ENCODE measurements at places on chromosomes 16 and 17.

DNA sequence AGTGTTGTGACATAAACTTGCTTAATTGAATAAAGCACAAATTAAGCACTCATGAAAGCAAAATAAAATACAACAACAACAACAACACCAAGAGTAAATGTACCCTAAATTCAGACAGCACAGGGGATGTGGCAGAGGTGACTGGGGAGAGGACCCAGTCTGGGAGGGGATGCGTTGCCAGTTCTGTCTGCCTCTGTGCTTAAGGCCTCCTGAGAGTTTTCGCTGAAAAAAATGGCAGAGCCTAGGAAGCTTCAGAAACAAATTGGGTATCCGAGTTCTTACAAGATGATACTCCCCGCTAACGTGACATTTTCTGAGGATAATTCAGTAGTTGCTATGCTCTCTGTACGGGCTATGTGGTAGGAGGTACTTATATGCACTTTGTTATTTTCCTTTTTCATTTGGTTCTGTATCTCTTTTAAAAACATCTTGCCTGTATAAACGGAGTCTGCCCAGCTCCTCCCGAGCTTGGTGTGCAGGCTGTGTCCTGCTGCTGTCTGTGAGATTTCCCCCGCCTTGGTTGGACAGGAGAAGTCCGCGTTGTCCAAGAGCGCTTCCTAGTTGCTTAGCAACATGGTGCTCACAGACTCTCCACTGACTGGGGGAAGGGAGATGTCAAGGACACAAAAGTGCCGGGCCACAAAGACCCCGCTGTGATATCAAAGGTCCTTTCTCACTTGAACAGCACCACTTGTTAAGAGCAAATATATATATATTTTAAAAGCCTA lies 134.2 kb upstream of the CPHXL start:
- DNase-seq: peak; percentile 61

- DNase-seq: no peak
Observed at GRCh38 chr16:66936889-66937554, 1.7 kb downstream of the CES2 start.

DNA sequence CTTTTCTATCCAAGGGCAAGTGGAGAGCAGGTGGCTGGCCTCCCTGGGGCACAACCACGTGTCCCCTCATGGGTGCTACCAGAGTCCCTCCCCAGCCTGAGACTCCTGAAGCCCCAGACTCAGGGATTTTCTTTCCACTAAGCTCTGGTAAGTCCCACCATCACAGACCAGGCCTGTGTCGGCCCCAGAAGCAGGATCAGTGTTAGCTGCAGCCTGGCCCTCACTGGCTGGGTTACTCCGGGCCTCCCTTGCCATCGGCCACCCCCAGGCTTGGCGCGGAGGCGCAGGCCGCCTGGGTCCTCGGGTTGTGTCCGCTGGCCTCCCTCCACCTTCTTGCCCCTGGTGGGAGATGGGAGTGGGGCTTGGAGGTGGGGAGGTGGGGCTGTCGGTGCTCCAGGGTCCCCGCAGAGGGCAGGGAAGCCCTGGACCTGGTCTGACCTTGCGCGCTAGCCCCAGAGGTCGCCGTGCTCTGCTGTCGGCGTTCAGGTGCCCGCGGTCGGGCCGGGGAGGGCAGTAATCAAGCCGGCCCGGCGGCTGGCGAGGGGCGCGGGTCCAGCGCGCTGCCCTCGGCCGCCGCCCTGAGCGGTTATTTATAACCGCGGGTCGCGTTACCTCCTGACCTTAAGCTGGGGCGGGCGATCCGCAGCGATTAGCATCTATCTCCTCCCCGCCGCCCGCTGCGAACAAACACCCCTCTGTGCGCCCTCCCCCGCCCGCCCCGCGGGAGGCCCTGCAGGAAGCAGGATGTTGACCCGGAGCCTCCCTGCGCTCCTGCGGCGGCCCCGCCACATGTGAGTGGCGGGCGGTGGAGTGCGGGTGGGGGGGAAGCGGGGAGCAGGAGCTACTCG lies 78.1 kb upstream of the TOB1 start:
- DNase-seq: peak; percentile 76

DNA sequence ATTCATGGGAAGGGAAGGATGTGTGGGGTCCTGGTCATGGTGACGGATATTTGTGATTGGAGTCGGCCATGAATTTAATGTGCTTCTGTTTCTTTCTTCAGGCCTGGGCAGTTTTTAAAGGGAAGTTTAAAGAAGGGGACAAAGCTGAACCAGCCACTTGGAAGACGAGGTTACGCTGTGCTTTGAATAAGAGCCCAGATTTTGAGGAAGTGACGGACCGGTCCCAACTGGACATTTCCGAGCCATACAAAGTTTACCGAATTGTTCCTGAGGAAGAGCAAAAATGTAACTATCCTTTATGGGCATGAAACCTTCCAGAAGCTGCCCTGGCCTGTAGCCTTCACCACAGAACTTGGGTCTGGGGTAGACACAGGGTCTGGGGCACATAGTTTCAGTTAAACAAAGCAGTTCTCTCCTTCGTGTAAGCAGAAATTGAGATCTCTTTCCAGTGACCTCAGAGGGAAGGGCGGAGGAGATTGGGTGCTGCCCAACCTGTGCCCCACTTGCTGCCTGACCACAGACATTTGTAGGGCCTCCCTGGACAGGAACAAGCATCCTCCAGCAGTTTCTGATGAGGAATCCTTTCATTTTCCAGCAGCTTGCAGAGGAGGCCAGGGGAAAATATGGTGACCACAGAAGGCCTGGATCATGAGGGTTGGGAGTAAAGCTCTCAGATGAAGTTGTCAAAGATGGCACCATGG lies 10.1 kb downstream of the IRF8 start:
- DNase-seq: no peak

GRCh38 chr16:88578446-88579313 lies 8.5 kb downstream of the ZC3H18 start:
- no peak for DNase-seq

DNA sequence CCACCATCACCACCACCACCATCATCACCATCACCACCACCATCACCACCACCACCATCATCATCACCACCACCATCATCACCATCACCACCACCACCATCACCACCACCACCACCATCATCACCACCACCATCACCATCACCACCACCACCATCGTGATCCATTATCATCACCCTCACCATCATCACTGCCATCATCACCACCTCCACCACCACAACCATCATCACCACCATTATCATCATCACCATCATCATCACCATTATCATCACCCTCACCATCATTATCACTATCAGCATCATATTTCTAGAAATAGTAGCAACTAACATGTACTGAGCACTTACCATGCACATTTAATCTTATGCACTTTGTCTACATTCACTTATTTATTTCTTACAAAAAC lies 94.9 kb downstream of the C16orf95 start:
- DNase-seq: no peak

DNA sequence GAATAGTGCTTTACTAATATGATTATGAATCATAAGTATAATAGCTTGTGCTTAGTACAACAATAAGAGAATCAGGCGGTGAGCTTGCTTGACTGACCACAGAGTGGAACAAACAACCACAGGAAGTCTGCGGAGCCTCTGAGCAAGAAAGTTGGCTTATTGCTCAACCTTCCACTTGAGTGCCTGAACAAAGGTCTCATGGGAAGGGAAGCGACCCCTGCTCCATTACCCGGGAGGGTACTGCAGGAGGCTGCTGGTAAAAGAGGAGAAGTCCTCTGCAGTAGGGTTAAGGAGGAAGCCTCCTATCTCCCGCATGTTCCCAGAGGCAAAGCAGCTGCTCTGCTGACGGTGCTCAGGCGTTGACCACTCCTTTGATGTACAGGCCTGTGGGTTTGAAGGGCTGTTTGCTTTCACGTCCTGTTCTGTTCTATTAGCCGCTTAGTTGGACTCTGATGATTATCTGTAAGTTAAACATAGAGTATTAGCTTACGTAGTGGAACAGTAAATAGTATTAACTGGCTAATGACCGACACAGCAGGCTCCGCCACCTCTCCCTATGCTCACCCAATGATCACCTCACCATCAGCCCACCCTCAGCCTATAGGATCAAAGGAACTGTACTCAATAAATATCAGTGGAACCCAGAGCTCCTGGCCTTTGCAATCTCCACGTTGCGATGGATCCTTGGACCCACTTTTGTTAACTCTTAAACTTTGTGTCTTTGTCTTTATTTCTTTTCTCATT lies 17.5 kb downstream of the ALOX15B start:
- DNase-seq: no peak

DNA sequence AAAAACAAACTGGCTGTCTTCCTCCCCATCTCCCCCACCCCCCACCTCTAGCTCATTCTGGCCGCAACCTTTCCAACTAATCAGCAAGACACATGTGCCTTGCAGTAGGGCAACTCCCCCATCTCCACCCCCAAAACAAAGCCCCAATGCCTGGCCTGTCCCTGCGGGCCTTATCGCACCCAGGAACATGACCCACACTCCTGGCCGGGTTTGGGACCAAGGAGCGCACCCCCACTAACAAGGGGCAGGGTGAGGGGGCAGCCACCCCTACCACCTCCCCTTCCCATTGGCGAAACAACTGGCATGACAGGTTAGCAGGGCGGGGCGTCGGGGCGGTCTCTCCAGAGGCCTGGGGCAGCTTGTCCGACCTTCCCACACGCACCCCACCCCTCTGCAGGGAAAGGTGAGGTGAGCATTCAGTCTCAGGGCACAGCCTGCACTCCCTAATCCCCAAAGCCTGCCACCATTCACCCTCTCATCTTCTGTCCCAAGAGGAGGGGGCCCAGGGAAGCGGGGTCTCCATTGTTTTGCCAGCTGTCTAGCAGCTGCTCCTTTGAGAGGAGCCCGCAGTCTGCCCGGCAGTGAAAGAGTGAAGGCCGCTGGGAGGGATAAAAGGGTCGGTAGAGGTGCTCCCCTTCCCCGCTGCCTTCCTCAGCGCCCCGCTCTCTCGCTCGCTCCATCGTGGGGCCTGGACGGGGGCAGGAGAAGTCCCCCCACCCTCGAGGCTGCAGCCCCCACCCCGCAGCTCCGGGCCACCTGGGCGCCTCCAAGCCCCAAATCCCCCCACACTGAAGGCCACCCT lies 765 bp downstream of the MYO18A start:
- no peak for DNase-seq

DNA sequence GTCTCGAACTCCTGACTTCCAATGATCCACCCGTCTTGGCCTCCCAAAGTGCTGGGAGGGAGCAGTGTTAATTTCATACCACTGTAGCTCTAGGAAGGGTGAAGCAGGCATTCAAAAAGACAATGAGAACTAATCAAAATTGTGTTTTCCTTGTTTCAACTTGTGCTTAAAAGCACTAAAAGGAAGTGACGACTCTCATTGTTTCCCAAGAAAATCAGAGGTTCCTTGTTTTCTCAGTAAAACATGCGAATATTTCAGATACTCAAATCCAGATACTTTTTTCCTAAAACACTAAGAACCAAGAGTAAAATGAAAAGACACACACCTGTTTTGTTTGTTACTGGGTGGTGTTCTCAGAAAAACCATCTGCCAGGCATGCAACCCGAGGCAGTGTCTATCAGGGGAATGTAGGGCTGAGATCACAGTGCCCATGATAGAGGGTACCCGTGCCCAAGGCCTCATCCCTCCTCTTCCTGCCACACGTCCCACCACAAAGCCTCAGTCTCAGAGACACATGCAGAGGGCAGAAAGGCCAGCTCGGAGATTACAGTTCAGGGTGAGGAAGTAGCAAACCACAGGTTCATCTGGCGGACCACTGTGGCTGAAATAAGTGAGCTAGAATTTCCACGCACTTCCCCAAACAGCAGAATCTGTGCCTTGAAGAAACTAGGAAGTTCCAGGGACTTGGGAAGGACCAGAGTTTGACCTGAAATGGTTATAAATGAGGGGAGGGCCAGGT lies 33.7 kb downstream of the GINS3 start:
- DNase-seq: no peak

GRCh38 chr17:65664266-65664665 lies 102.8 kb upstream of the AXIN2 start:
- DNase-seq: no peak

DNA sequence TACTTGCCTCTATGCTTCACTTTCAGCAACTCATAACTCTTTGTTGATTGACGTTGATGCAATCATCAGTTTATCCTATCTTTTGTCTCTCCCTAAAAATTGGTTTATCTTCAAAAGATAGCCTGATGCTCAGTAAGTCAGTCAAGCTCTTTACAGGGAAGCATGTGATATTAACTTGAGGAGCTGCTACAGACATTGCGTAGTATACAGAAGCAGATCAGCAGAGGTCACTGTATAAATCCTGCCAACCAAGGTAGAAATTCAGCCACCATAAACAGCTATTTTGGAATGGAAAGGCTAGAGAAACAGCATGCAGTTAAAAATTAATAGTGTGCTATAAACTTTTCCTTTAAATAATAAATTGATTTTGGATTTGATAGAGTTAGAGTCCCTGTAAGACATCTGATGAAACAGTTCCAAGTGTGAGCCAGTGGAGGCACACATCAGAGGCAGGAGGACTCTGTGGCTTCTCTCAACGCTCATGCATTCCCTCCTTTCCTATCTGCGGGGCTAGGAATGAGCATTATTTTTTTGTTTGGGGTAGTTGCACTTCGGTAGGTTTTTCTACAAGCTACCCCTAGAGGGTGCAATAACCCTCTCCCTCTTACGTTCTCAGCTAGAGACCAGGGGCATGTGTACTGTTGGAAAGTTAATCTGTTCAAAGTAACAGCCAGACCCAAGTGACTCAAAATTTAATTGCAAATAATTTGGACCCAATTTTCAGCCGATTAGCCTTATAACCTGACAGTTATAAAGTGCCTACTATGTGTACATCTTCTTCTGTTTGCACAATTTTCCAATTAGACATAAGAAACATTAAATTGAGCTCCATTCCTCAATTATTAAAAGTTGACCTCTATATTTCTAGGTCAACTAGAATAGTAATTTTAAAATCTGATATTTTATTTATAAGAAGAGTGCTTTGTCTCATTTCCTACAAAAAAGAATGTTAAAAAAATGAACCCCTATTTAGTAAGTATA lies 647.7 kb upstream of the SOX9 start:
- peak; percentile 50 for DNase-seq

DNA sequence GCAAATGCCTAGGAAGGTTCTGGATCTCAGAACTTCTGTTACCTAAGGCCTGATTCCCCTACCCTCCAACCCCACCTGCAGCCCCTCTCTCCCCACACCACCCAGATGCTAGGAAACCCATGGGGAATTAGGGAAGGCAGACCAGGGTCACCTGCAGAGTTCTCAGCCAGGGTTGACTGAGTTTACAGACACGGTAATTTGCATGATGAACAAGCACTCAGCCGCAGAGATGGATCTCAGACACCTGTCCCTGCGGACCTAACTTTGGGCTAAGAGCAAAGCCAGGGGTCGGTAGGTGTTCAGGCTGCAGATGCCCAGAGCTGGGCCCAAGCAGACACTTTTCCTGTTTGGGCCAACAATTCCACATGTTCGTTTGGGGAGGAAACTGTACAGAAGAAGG lies 2.9 kb downstream of the ABI3 start:
- no peak for DNase-seq

DNA sequence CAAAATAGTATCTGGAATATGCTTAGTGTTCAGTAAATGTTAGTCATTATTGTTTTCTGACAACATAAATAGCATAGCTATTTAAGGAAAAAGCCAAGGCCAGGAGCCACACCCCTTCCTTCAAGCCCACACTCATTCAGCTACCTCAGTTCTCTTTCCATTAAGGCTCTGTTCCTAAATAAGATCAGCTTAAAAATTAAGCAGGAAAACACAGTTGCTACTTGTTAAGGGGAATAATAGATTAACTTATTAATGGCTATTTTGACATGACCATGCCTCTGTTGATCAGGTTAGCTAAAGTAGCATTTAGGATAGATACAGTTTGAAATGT lies 158.1 kb downstream of the CHD9 start:
- DNase-seq: no peak
